ENCODE measurements at places on chromosomes 2 and 18.
A peak's percentile ranks its signal among the peaks of the same experiment; 100 is the strongest.

DNA sequence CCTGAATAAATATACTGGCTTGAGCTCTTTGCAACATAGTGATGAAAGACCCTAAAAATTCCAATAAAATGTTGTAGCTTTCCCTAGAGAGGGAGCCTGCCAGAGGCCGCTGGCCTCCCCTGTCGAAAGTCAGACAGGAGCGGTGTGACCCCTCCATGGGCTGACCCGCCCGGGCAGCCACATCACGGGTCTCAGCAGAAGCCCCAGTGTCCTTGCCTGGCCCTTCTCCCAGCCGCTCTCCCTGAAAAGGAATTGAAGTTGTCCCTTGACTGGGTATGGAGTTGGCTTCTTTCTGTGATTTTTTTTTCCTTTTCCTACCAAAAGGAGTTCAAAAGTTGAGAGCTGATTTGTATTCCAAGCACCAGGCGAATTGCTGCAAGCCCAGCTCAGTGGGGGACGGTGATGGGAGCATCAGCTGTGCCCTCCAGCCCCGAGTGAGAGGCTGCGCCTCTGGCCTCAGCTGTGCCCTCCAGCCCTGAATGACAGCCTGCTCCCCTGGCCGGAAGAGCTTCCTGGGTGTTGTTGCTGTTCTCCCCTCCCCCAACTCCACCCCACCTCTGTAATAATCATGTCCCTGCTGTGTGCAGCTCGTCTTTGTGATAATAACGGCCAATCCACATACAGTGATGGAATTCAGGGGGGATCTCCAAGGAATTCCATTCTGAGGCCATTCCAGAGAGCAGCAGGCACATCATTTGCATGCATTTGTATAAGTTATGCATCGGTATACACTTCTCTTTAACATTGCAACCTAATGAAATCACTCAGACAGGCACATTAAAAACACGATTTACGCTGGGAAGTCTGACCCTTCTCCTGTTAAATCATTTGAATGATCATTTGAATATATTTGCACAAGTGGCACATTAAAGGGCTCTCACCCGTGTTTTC lies 501.0 kb downstream of the EIPR1 start:
- DNase-seq: peak; percentile 39

DNA sequence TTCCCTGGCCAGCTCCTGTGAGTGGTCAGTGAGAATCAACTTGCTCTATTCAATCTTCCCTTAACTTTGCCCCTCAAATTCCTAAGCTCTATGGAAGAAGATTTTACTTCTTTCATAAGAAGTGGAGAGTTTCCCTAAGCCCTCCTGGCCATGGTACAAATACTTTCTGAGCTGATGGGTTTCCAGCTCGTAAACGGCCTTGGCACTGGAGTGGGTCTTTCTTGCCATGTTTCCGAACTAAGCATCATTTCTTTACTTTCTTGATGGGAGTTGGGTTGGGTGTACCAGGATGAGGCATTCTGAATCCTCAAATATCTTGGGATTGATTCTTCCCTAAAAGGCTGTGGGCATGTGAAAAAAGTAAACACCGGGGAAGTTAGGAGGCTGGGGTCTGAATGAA lies 72.5 kb downstream of the ACKR3 start:
- no peak for DNase-seq

- no peak for DNase-seq
Measured at GRCh38 chr18:36744261-36744876, 84.4 kb downstream of the TPGS2 start.

DNA sequence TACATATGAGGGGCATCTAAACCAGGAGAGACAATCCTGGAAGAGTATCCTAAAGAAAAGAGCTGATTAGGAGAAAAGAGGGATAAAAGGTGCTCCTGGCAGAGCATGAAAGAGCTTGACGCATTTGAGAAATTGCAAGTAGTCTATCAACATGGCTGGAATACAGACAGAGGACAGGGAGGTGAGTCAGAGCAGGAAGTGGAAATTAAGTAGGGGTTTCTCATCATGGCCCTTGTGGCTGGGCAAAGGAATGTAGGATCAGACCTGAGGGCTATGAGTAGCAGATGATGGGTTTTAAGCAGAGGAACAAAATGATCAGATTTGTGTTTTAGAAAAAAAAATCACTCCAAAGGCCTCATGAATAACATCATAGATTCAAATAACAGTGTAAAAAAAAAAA lies 49.2 kb upstream of the UGP2 start:
- peak; percentile 70 for DNase-seq

- no peak for DNase-seq
Measured at GRCh38 chr18:47120428-47120827, 29.9 kb downstream of the HDHD2 start.

DNA sequence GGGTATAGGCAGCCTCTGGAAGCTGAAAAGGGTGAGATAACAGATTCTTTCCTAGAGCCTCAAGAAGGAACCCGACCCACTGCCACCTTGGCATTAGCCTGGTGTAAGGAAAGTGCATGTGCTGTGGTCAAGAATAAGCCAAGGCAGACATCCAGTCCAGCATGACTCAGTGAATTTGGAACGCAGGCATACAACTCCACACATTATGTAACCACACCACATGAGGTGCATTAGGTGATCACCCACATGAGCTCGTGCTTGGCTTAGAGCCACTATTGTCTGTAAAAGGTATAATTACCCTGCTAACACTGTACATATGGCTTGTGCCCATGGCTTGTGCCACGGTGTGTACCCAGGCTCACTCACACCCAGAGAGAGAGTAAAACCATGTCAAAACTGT lies 583.7 kb upstream of the HNMT start:
- no peak for DNase-seq

- DNase-seq: peak; percentile 23
Measured at GRCh38 chr2:152097801-152098495, 896 bp downstream of the CACNB4 start.

- DNase-seq: no peak
Measured at GRCh38 chr2:70974592-70974991, 3.8 kb upstream of the ANKRD53 start.

DNA sequence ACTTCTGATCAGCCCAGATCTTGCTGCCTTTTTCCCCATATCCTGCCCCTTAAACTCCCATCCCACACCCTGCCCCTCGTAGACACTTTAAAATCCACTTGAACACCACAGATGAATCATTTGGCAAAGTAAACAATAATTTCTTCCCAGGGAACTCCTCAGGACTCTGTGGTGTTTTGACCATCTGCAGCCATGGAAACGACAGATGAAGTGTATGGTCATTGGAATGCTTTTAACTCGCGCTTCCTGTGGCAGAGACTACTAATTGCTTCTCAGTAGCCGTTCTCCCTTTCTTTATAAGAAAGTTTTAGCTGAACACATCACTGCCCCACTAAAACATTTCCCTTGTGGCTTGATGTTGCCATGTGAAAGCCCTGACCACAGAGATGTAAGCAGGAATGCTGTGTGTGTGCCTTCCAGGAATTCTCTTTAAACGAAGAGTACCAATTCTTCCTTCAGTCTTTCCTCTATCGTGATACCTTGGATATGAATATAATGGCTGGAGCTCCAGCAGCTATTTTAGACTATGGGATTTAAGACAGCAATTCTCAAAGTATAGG lies 92.7 kb upstream of the PARD3B start:
- DNase-seq: peak; percentile 91

- no peak for DNase-seq
Measured at GRCh38 chr2:114083717-114084387, 194.0 kb downstream of the ACTR3 start.

DNA sequence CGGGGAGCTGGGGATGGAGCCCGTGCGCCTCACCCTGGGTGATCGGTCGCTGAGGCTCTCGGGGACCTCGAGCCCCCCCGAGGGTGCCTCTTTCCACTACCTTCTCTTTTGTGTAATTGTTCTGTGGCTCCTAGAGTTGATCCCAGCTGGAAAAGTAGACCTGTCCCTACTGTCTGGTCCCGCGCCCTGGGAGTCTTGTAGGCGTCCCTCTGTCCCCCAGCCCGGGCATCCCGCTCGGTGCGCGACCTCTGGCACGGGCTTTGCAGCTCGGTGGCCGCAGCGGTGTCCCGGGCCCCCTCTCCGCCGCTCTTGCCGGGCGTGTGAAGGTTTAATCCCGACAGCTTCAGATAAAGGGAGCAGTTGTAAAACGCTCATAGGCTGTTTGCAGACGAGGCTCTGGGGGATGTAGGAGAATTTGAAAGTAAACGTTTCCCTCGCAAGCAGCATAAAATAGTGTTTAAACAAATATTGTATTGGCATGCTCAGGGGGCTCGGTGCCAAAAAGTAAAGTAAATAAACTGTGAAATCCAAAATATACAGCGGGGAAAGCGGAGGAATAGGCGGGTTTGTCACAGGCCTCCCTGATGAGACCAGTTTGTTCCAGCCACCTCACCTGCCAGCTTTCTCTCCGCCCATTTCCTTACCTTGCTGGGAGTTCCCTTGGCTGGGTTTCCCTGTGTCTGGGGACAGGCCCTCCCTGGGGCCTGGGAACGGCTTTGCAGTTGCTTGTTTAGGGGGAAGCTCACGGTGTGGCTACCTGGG lies 1.9 kb downstream of the GLI2 start:
- DNase-seq: peak; percentile 85

- no peak for DNase-seq
Measured at GRCh38 chr18:33583901-33584300, 5.9 kb downstream of the ASXL3 start.

- no peak for DNase-seq
Measured at GRCh38 chr2:3823748-3824147, 120.4 kb downstream of the DCDC2C start.

DNA sequence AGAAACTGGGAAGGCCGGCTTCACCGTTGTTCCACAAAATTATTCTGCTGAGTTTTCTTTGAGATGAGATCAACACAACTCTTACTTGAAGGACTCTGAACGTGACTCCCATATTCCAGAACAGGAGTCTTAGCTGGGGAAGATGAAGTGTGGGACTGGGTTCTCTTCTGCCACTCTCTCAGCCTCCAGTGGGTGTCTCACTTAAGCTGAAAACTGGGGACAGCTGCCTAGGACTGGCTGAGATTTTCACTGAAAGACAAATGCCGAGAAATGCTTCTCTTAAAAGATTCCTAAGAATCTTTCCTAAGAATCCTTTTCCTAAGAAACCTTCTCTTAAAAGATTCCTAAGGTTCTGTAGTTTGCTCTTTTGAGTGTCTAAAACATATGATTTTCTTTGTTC lies 156.6 kb upstream of the LHCGR start:
- DNase-seq: peak; percentile 44

All from mesendoderm (in vitro differentiated cells).